ENCODE measurements at places on chromosomes 2 and 18.

DNA sequence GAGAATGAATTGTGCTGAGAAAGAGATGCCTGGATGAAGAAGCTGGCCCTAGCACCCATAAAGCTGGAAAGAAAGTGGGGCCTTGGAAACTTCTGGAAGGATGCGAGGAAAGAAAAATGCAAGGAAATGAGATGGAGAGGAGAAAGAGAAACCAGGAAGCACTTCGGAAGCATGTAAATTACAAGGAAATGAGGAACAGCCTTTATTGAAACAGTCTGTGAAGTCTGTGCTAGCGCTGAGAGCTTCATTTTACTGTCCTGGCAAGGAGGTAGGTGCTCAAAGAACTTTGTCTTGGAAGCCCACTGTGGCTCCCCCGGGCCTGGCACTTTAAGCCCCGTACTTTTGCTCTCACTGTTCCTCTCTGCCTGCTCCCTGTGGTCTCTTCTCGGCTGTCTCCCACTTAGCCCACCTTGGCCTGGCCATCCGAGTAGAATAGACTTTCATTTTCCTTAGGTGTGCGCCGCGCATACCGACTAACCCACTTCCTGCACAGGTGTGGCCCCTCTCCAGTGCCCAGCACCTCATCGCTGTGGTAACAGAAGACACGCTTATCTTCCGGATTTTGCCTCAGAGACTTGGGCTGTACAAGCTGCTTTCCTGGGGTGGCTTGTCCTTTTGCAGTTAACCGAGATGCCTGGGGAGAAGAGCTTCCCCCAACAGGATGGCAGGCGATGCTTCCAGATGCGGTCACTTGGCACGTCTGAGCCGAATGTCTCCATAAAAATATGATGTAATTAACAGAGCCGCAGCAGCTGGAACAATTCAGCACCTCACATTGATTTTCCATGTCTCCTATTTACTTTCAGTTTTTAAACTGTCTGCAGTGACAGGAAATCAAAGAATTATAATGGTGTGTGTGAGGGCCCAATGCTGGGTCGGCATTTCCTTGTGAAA, 199.6 kb downstream of the HRH4 start:
- DNase-seq, result peak; percentile 37

DNA sequence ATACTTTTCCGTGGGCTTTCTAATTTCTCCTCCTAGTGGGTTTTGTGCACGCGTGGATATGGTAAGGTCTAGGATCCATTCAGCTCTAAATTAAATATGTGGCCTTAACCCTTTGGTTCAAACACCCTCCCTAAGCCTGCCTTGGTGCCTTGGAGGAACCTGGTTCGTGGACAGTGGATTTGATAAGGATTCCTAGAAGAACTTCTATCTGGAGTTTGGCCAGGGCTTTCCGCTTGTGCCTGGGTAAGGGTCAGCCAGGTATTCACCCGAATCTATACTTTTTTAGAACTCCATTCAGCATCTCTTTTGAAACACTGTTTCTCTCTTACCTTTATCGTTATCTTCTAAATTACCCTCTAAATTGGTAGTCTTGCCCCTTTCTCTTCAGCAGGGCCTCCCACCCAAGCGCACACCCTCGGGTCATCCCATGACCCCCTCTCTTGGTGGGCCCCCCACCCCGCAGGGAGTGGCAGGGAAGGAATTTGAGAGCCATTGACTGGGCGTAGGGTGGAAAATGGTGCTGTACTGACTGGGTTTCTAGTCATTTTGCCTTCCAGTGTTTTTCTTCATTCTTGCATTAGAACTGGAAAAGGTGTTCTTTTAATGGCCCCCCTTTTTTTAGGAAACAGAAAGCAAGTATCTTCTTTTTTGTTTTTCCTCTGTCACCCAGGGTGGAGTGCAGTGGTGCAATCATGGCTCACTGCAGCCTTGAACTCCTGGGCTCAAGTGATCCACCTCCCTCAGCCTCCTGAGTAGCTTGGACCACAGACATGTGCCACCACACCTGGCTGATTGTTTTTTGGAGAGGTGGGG, 1.8 kb downstream of the SOCS6 start:
- DNase-seq, result no peak

GRCh38 chr2:26584191-26584590, 57.0 kb downstream of the CIB4 start:
- DNase-seq, result no peak

DNA sequence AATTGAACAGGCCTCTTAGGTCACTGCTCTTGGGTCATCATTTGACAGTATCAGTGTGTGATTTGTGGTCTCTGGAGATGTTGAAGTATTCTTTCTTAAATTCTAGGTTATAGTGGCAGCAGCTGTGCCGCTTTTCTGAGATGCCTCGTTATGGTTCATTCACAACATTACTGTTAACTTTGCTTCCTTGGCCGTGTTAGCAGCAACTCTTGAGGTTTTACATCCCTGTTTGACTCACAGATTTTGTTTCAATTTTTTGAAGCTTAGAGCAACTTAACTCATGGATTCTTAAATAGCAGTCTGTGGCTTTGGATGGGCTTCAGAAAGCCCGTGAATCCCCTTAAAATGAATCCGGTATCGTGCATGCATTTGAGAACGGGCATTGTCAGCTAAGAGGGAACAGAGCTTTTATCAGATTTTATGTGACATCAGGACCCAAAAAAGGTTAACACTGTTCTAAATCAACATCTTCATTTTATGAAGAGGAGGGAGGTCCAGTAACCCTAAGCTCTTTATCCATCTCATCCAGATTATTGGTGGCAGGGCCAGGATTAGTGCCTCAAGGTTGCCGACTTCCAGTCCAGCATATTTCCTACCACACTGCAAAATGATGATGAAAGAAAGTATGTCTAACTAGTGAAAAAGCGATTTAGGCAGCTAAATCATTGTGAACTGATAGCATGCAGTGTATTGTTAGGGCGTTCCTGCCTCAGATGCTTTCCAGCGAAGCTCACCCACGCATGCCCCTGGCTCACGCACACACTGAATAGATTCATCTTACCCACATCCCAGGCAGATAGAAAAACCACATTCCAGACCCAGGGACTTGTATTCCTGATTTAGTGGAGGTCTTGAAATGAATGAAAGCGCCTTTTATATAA, 5.1 kb downstream of the TRIB2 start:
- DNase-seq, result no peak

GRCh38 chr2:238974501-238975166, 126.7 kb downstream of the TWIST2 start:
- no peak for DNase-seq

- peak; percentile 54 for DNase-seq
Measured at GRCh38 chr2:8677646-8678592, 3.9 kb upstream of the ID2 start.
